CD4-positive, alpha-beta T cell treated with Interferon alpha-2 for 1 hour (primary cell): ENCODE measurements at places on chromosomes 16 and 17.
A peak's percentile ranks its signal among the peaks of the same experiment; 100 is the strongest.

- peak; percentile 32 for DNase-seq
Measured at GRCh38 chr16:23948949-23949411, 113.2 kb downstream of the PRKCB start.

GRCh38 chr17:63718988-63719387 lies 19.1 kb upstream of the LIMD2 start:
- DNase-seq = no peak

DNA sequence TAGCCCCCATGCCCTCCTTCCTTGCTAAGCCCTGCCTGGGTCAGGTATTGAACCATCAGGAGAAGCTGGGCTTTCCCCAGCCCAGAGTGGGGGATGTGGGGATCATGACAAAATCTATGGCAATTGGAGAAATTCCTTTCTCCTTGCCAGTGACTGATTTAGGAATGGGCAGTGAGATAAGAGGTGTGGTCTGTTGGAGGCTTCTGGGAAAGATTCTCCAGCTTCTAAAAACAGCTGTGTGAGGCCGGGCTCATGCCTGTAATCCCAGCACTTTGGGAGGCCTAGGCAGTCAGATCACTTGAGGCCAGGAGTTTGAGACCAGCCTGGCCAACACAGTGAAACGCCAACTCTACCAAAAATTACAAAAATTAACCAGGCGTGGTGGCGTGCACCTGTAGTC lies 69.1 kb downstream of the SRCIN1 start:
- no peak for DNase-seq

DNA sequence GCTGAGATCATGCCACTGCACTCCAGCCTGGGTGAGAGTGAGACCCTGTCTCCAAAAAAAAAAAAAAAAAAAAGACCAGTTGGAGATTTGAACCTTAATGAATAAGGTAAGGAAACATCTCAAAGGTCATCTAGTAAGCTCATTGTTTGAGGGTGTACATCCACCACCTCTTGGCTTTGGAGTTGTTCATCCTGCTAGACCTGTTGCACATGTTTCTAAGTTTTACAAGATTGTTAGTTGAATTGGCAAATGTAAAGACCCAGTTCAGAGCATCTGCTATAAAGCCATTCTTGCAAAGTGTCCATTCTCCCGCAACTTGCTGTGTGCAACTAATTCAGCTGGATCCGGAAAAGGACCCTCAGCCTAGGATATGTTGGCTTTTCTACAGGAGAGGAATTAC lies 1.5 kb downstream of the PSMD7 start:
- DNase-seq = no peak

DNA sequence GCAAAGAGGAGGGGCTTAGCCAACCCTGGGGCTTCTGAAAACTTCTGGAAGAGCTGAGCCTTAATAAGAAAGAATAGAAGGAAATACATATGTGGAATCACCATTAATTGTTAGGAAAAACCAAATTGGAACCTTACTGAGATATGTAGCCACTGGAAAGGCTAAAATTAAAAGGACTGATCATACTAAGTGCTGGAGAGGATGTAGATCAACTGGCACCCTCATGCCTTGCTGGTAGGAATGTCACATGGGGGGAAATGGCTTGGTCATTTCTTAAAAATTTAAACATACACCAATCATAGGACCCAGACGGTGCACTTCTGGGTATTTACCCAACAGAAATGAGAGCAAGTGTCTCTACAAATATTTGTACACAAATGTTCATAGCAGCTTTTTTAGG lies 11.1 kb downstream of the BMERB1 start:
- DNase-seq = no peak

GRCh38 chr16:15885560-15886001 lies 2.8 kb downstream of the CEP20 start:
- no peak for DNase-seq

DNA sequence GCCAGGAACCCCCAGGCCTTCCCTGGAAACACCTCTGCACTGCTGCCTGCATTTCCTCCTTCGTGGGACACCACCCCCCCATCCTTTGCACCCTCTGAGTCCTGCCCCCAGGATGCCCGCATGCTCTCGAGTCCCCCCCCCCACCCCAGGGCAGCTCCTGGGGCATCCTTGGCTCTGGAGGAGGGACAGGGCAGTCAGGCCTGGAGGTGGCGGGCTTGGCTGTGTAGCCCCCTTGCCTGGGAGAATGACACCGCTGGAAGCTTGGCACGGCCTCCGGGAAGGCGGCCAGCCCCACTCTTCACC lies 98.9 kb upstream of the GSE1 start:
- no peak for DNase-seq
